ENCODE measurements at places on chromosomes 4 and X.

GRCh38 chr4:11397146-11397545, 31.5 kb downstream of the HS3ST1 start:
- no peak for DNase-seq

DNA sequence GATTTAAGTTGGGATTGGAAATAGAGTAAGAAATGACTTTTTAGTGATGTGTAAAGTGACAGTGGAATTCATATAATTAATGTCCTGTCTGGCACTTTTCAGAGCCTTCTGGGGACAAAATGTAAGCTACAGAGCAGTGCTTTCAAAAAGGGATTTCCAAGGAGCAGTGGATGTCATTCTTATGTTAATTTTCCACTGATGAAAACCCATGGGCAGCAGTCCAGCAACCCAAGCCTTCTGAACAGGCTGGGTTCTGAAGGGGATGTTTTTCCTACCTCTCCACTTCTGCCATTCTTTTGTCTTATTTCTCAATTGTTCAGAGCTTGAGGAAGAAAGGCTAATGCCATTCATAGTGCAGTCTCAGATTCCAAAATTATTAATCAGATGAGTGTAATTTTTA, 717.6 kb upstream of the HS3ST1 start:
- no peak for DNase-seq

- no peak for DNase-seq
Measured at GRCh38 chr4:18930487-18930886, 908.9 kb upstream of the LCORL start.

DNA sequence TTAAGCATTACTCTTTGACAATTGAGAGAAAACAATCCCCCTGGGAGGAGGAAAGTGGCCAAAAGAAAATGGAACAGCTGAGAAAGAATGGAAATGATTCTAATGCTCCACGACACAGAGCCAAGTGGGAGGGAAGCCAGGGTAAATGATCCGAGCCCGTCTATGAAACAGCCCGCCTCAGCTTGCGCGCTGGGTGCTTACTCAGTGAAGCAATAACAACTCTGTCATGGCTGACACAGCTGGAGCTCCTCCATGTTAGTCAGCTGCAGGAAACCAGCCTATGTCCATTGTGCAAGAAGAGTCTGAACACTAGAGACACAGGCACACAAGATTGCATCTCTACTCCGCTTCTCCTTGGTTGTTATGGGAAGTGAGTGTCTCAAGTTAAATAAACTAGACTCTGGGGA, 19.3 kb downstream of the NOA1 start:
- DNase-seq: no peak

DNA sequence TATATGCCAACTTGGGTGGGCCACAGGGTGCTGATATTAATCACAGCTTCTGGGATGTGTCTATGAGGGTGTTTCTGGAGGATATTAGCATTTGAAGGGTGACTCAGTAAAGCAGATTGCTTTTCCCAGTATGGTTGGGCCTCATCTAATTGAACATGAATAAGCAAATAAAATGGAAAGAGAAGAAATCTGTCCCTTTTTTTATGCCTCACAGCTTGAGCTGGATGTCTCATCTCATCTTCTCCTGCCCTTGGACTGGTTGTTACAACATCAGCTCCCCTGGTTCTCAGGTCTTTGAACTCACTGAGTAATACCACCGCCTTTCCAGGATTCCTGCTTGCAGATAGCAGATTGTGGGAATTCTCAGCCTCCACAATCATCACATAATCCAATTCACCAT, 1149.2 kb downstream of the PCDH18 start:
- no peak for DNase-seq

- DNase-seq: no peak
Measured at GRCh38 chrX:23811108-23811651, 28.2 kb downstream of the SAT1 start.

- DNase-seq: no peak
Measured at GRCh38 chr4:117986321-117986720, 48.0 kb upstream of the NDST3 start.

DNA sequence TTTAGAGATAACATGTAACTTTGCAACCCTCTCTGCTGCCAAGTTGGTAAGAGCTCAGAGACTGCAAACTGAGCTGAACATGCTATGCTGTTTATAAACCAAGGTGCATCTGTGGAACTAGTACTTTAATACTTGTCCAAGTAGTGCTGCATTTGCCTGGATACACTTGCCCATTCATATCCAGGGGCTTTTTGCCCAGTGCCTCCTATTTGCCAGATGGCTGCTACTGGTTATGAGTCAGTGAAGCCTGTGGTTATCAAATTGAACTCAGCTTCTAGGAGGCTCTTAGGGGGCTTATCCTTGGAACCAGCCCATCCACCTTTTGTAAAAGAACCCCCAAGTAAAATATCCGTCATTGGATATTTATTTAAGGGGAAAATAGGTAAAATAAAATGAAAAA, 79.6 kb downstream of the AFF2 start:
- no peak for DNase-seq

- no peak for DNase-seq
Measured at GRCh38 chr4:144353292-144353691, 212.8 kb upstream of the GYPA start.

- DNase-seq: no peak
Measured at GRCh38 chr4:126890994-126891393, 741.8 kb upstream of the INTU start.

GRCh38 chr4:136690360-136690759, 841.9 kb downstream of the PCDH18 start:
- no peak for DNase-seq

DNA sequence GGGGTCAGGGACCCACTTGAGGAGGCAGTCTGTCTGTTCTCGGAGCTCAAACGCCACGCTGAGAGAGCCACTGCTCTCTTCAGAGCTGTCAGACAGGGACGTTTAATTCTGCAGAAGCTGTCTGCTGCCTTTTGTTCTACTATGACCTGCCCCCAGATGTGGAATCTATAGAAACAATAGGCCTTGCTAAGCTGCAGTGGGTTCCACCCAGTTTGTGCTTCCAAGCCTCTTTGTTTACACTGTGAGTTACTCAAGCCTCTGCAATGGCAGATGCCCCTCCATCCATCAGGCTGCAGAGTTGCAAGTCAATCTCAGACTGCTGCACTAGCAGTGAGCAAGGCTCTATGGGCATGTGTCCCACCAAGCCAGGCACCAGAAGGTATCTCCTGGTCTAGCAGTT, 158.1 kb downstream of the DTHD1 start:
- DNase-seq: no peak

DNA sequence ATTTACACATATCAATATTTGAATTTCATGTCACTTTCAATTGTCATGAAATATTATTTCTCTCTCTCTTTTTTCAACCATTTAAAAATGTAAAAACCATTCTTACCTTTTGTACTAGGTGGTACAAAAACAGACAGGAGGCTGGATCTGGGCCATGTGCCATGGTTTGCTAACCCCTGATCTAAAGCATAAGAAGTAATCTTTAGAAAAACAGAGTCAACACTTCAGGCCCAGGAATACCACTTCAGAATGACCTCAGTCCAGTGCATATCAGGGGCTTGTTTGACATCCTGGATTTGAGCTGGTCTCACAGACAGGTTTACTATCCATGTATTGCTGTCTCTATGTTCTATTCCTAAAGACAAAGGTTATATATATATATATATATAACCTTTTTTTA, 102.5 kb downstream of the DCHS2 start:
- no peak for DNase-seq

- DNase-seq: no peak
Measured at GRCh38 chr4:53507671-53508286, 83.5 kb downstream of the LNX1 start.

DNA sequence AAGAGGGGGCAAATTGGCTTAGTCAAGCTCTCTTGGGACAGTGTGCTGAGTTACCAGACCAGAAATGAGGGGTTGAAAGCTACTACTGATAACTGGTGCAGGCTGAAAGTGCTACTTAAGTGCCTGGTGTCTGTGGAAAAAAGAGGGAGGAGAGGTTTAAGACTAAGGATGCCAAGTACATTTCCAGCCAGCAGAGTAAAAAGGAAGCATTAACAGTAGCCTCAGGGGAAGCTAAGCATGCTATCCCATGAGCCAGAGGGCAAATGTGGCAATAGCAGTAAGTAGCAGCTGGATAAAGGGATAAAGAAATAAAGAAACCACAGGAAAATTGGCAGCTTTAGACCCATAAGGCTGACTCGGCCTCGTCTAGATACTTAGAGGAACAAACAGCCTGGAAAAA, 196.3 kb upstream of the MAB21L2 start:
- DNase-seq: no peak

DNA sequence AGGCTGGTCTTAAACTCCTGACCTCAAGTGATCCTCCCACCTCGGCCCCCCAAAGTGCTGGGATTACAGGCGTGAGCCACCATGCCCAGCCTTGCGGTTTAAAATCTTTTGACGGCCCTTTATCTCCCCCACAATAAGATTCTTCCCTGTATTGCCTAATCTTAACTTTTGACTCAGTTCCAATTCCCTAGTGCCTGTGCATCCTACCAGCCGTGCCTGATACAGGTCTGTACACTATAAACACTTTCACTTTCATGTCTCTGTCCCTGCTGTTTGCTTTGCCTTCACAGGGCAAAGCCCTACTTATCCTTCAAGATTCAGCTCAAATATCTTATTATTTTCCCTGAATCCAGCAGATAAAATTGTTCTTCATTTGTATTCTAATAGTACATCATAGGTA, 74.6 kb downstream of the WDR44 start:
- no peak for DNase-seq

DNA sequence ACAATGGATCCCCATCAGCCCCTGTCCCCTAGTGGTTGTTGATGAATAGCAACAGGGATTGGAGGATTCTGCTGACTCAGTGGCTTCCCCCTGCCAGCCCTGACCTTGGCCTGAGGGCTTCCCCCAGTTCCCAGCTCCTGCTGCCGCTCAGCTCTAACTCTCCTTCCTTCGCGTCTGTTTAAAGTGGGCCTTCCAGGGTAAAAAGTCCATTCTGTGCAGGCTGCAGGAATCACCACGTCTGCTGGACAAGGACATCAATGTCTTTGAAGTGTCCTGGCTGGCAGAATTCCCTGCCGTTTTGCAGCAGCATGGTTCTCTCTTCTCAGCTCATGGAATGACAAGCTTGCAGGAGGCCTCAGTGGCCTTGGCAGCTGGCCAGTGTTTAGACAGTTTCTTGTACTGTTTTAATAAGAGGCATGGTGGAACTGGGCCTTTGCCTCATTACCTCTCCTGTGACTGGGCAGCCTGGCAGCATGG, 152.5 kb upstream of the STX18 start:
- DNase-seq: no peak

DNA sequence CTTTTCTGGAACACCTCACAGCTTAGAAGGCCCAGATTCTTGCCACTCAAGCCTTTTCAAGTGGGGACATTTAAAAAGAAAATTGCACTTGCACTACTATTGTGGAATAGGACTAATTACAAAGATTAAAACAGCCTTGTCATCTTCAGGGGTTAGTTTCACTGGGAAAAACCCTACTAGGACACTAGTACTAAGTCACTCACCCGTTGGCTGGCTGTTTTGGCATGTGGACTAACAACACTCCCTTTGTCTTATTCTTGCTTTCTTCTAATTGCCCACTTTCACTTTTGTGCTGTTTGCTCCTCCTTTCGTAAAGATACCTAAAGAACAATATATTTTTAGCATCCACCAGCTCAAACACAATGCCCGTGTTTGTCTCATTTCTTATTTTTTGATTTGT, 200.9 kb upstream of the MID1 start:
- DNase-seq: no peak

DNA sequence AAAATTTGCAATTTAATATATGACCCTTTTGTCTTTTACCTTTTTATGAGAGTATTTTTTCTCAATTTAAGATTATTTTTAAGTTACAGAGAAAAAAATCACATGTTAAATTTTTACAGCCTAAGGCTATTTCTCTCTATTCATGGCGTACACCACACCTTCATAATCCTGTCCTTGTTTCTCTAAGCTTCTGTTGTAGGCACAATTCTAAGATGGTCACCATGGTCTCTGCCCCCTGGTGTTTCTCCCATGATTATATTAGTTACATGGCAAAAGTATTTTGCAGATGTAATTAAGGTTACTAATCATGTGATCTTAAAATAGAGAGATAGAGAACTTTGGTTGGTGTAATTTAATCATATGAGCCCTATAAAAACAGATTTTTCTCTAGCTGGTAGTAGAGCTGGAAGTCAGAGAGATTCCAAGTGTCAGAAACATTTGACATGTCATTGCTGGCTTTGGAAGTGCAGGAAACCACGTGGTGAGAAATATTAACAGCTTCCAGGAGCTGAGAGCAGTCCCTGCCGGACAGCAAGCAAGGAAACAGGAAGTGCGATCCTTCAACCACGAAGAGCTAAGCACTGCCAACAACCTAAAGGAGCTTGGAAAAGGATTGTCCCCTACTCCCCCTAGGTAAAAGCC, 89.8 kb downstream of the EIF4E start:
- DNase-seq: no peak

DNA sequence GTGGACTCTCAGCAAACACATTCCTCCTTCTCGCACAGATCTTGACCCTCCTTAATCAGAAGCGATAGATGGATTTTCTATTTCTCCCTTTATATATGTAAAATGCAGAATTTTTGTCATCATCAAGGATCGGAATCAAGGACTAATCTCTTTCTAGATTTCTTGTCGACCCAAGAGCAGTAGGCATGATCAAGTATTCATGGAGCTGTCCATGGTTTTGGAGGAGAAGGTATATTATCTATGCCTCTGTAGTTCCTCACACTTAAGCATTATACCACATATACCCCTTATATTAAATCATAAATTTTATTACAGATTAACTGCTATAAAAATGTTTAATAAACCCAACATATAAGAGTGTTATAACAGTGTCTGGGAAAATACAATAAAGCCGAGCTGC, 886.8 kb downstream of the NLGN4X start:
- no peak for DNase-seq

DNA sequence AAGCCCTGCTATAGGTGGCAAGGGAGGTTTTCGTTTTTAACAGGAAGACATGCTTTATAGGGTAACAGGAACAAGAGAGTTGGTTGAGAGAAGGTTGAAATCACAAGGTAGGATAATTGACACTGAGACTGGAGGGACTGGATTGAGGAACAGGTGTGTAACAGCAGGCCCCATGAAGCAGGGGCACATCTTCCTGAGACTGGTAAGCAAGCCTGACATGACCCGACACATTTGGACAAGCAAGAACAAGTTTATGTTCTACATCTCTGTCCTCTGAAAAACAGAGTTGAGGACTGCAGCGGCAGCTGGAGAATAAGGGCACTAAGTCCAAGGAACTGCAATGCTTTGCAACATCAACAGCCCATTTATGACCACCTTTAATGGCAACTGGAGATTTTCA, 5.2 kb downstream of the RPS4X start:
- no peak for DNase-seq

DNA sequence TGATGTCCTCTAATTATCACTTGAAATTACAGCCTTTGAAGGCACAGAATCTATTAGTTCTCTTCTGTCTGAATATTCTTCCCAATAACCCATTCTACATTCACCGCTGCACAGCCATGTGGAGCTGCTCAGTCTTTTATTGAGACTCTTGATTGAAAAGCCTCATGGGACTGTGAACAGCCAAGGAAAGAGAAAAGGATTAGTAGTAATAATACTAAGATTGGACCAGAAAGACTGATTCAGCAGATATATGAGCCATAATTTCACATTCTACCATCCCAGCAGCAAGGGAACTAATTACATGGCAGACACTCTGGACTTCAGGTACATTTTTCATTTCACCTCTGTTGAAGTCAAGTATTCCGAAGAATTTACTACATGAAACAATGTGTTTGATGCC, 2471.7 kb downstream of the ARAP2 start:
- no peak for DNase-seq
